ENCODE measurements at places on chromosomes 6 and 20.

DNA sequence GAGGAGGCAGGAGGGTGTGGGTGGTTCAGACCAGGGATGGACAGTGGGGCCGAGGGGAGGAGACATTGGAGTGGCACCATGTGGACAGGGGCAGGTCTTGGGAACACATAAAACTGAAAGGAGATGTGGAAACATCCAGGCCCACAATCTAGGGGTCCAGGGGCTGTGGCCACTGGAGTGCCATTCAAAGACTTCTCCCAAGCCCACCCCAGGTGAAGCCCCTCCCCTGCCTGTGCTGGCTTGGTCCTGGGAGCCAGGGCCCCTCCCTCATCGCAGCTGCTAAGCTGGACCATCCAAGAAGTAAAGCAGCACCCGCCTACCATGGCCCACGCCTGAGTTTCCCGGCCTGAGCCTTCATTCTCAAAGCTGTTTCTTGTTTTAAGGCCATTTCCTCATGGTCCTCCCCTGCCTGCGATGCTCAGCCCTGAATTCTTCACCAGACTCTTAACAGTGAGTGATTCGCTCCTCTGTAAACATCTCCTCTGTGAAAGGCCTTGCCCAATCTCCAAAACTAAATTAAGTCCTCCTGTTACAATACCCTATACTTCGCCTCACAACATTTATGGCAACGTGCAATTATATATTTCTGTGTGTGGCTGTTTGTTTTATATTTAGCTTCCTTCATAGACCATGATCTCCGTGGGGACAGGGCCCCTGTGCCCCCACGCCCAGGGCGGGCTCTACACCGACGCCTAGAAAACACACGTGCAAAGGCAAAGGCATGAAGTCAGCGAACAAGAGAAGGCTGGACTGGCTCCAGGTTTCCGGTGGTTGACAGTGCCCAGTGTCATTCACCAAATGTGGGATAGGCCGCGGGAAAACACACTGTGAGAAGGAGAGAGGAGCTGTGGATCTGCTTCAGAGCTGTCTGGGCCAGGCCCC, 267.8 kb downstream of the ERMARD start:
- no peak for DNase-seq
- no peak overlapping the region for H3K4me3 ChIP-seq
- H3K4me1 ChIP-seq, result no peaks in the 10 kb centered on the region
- H3K27ac ChIP-seq, result no peak overlapping the region
- H3K27me3 ChIP-seq, result peaks cover 33% of the 10 kb centered on the region
- no peaks in the 10 kb centered on the region for H3K36me3 ChIP-seq

DNA sequence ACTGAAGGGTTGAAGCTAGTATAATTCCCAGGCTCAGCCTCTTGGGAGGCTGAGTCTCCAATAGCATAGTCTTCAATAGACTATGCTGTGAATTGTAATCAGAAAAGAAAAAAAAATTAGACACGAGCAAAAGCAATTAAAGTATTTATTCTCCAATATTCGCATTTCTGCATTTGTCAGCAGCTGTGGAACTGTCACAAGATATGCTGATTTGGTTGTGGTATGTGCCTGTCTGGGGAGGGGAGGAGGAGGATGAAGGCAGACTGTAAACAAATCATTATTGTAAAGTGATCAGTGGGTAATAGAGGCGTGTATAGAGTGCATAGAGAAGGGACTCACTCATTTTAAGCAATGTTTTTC, 10.1 kb upstream of the BICRAL start:
- peaks cover 17% of the 10 kb centered on the region for H3K36me3 ChIP-seq
- H3K4me3 ChIP-seq, result peak overlapping the region; percentile 72
- peaks cover 51% of the 10 kb centered on the region for H3K4me1 ChIP-seq
- no peaks in the 10 kb centered on the region for H3K27me3 ChIP-seq
- H3K27ac ChIP-seq, result peak overlapping the region; percentile 100

DNA sequence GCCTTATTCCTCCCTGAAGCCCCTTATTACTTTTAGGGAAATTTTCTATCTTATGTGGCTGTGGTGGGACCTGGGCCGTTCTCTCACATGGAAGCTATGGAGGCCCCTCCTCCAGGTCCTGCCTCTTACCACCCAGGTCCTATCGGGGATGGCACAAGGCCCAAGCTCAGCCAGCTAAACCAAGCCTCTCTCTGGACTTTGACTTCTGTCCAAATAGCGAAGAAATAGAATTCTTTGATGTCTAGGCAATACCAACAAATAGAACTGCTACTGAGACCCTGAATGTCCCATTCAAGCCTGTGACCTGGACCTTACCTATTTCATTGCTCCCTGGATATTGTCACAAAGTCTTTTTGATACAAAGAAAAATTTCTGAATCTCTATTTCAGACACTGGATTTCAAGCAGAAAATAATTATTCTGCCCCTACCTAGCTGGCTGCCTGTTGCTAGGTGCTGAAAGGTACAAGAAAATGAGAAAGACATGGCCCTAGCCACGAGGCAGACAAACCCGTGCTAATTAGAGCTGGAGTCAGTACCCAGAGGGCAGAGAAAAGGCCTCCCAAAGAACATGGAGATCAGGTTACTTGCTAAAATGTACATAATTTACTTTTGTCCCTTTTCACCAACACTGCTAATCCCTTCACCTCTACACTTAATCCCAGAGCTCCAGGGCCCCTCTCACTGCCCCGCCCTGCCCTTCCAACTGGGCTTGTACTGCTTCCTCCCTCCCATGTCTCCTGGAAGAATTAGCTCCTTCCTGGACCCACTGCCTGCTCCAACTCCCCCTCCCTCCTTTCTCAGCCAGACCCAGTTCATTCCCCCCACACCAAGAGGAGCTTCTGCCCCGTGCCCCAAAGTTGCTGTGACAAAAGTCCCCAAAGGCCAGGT, 15.5 kb upstream of the NNAT start:
- H3K27ac ChIP-seq, result no peak overlapping the region
- no peak overlapping the region for H3K4me3 ChIP-seq
- no peaks in the 10 kb centered on the region for H3K27me3 ChIP-seq
- no peak for DNase-seq
- H3K36me3 ChIP-seq, result peaks cover 3% of the 10 kb centered on the region

- H3K4me3 ChIP-seq, result no peak overlapping the region
- H3K4me1 ChIP-seq, result peaks cover 62% of the 10 kb centered on the region
- peaks cover 61% of the 10 kb centered on the region for H3K36me3 ChIP-seq
- H3K27ac ChIP-seq, result peak overlapping the region; percentile 58
- no peak for DNase-seq
These were observed 6.2 kb downstream of the TRIM26 start for GRCh38 chr6:30206799-30207618.

GRCh38 chr20:23625236-23625964, 12.4 kb downstream of the CST3 start:
- no peak for DNase-seq
- peaks cover 6% of the 10 kb centered on the region for H3K4me1 ChIP-seq
- H3K4me3 ChIP-seq, result no peak overlapping the region
- peaks cover 12% of the 10 kb centered on the region for H3K27me3 ChIP-seq
- no peaks in the 10 kb centered on the region for H3K36me3 ChIP-seq

DNA sequence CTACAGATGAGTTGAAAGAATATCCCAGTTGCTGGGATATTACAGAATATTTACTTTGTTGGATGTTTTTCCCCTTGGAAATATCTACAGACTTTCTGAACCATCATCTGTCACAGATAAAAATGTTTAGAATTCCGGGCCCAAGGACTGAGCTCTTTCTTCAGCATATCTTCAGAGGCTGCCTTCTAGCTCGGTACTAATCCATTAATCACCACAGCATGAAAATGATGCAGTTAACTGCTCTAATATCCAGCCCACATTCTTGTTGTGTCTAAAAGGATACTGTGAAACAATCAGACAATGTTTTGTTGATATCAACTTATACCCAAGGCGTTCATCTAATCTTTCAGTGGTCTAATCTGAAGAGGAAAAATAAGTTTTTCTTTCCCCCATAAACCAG, 247.4 kb downstream of the TBC1D32 start:
- no peak overlapping the region for H3K27ac ChIP-seq
- H3K4me1 ChIP-seq, result no peaks in the 10 kb centered on the region
- no peak for DNase-seq
- no peaks in the 10 kb centered on the region for H3K27me3 ChIP-seq
- H3K4me3 ChIP-seq, result no peak overlapping the region

GRCh38 chr6:139251045-139251690, 40.6 kb downstream of the TXLNB start:
- H3K27ac ChIP-seq, result peak overlapping the region; percentile 85
- no peaks in the 10 kb centered on the region for H3K36me3 ChIP-seq
- peaks cover 30% of the 10 kb centered on the region for H3K4me1 ChIP-seq
- DNase-seq, result peak; percentile 17
- H3K27me3 ChIP-seq, result no peaks in the 10 kb centered on the region
- no peak overlapping the region for H3K4me3 ChIP-seq

DNA sequence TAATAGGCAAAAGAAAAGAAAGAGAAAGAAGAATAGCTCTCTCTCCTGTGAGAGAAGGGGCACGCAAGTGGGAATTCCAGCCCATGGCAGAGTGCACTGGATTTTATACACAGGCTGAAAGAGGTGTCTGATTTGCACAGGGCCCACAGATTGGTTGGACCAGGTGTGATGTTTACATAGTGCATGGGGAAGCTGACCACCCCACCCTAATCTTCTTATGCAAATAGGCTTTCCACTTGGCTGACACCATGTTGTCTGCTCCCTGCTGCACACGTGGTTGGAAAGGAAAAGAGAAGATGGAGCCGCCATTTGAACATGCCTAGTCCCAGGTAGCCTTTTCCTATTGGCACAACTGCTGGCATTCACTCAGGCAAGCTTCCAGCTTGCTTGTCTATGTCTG, 20.2 kb downstream of the MICA start:
- no peak overlapping the region for H3K4me3 ChIP-seq
- H3K27me3 ChIP-seq, result peaks cover 16% of the 10 kb centered on the region
- H3K36me3 ChIP-seq, result peaks cover 2% of the 10 kb centered on the region
- no peak for DNase-seq

DNA sequence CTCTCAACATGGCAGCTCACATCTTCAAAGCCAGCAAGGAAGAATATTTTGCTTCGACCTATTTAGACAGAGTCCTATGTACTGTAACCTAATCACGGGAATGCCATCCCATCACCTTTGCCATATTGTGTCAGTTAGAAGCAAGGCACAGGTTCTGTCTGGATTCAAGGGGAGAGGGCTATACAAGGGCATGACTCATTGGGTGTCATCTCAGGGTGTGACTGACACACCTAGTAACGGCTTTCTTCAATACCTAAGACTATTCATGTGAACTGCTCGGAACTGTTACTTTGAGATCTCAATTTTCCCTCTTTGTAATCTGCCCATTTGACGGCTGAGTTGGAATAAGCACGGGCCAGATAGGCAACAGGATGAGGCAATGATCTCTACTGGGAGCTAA, 135.6 kb upstream of the HDGFL1 start:
- H3K27ac ChIP-seq, result no peak overlapping the region
- no peaks in the 10 kb centered on the region for H3K4me1 ChIP-seq
- H3K36me3 ChIP-seq, result no peaks in the 10 kb centered on the region
- H3K27me3 ChIP-seq, result no peaks in the 10 kb centered on the region
- DNase-seq, result no peak

GRCh38 chr6:100228834-100229441, 234.9 kb upstream of the MCHR2 start:
- peaks cover 20% of the 10 kb centered on the region for H3K27me3 ChIP-seq
- DNase-seq, result peak; percentile 56
- peaks cover 5% of the 10 kb centered on the region for H3K4me1 ChIP-seq

- no peak for DNase-seq
- H3K27me3 ChIP-seq, result no peaks in the 10 kb centered on the region
- H3K27ac ChIP-seq, result peak overlapping the region; percentile 17
- H3K4me1 ChIP-seq, result no peaks in the 10 kb centered on the region
These were observed 28.9 kb downstream of the ELMO2 start for GRCh38 chr20:46377518-46377917.

DNA sequence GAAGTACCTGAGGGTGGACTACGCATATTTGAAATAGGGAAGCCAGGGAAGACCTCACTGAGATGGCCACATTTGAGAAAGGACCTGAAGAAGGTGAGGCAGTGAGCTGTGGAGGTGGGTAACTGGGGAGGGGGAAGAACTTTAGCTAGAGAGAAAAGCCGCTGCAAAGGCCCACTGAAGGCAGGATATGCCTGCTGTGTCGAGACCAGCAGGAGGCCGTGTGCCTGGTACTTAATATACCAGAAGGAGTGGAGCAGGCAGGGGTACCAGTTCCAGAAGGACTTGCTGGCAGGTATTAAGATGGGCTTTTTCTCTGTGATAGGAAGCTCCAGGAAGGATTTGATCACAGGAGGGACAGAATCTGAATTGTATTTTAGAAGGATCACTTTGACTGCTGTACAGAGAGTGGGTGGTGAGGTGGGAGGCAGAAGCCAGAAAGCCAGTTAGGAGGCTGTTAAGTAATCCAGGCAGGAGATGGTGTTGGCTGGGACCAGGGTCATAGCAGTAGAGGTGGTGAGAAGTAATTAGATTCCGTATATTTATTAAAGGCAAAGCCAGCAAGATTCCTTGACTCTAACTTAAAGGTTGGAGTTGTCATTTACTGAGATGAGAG, 54.2 kb upstream of the FANCE start:
- H3K4me1 ChIP-seq, result peaks cover 56% of the 10 kb centered on the region
- H3K36me3 ChIP-seq, result peaks cover 38% of the 10 kb centered on the region
- H3K27me3 ChIP-seq, result no peaks in the 10 kb centered on the region
- H3K4me3 ChIP-seq, result no peak overlapping the region
- H3K27ac ChIP-seq, result no peak overlapping the region
- no peak for DNase-seq

- no peak overlapping the region for H3K27ac ChIP-seq
- no peak overlapping the region for H3K4me3 ChIP-seq
- peaks cover 23% of the 10 kb centered on the region for H3K4me1 ChIP-seq
- H3K36me3 ChIP-seq, result peaks cover 20% of the 10 kb centered on the region
These were observed 7.2 kb downstream of the FAM217B start for GRCh38 chr20:59947376-59947775.

GRCh38 chr6:1400126-1400850, 10.9 kb downstream of the FOXF2 start:
- DNase-seq, result no peak
- peaks cover 28% of the 10 kb centered on the region for H3K27me3 ChIP-seq
- no peak overlapping the region for H3K27ac ChIP-seq
- H3K4me3 ChIP-seq, result no peak overlapping the region
- H3K36me3 ChIP-seq, result no peaks in the 10 kb centered on the region
- H3K4me1 ChIP-seq, result peaks cover 3% of the 10 kb centered on the region

- no peaks in the 10 kb centered on the region for H3K27me3 ChIP-seq
- peaks cover 24% of the 10 kb centered on the region for H3K36me3 ChIP-seq
- peaks cover 47% of the 10 kb centered on the region for H3K4me1 ChIP-seq
These were observed 41.8 kb downstream of the DSTN start for GRCh38 chr20:17611540-17612286.

DNA sequence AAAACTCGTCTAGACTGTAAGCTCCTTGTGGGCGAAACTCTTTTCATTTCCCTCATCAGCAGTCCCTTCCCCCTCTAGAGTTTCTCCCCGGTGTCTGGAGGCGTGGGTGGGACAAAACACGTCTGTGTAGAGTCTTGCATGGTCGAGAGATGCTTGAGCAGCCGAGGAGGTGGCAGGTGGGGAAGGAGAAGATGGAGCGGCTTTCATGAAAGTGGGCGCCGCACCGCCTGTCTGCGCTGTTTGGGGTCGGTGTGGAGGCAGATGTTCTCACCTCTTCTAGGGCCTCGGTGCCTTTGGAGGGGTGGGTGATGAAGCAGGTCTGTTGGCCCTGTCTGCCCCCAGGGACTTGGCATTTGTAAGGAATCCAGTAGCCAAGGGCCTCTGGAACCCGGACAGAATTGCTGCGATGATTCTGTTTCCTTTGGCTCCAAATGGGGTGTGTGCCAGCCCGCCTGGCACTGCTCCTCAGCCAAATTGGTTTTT, 1.2 kb downstream of the BRPF3 start:
- H3K27ac ChIP-seq, result peak overlapping the region; percentile 94
- no peaks in the 10 kb centered on the region for H3K27me3 ChIP-seq
- H3K4me1 ChIP-seq, result peaks cover 53% of the 10 kb centered on the region
- peak overlapping the region; percentile 84 for H3K4me3 ChIP-seq
- H3K36me3 ChIP-seq, result peaks cover 44% of the 10 kb centered on the region

- no peak overlapping the region for H3K4me3 ChIP-seq
- H3K4me1 ChIP-seq, result peaks cover 39% of the 10 kb centered on the region
- peak overlapping the region; percentile 66 for H3K27ac ChIP-seq
- peaks cover 13% of the 10 kb centered on the region for H3K36me3 ChIP-seq
- peaks cover 2% of the 10 kb centered on the region for H3K27me3 ChIP-seq
These were observed 16.8 kb upstream of the PTGIS start for GRCh38 chr20:49584418-49585382.

Data from activated CD8-positive, alpha-beta T cell treated with anti-CD3 and anti-CD28 coated beads, Interleukin-2, amount 10 ng/mL, durations not matched to agents 7 days and 5 days (primary cell).